NCI-H748 treated with DMSO at 0.1 percent for 48 hours (cell line): ENCODE measurements at places on chromosomes 16 and 17.

- no peak for DNase-seq
Measured at GRCh38 chr17:77926981-77927380, 31.5 kb upstream of the TNRC6C start.

DNA sequence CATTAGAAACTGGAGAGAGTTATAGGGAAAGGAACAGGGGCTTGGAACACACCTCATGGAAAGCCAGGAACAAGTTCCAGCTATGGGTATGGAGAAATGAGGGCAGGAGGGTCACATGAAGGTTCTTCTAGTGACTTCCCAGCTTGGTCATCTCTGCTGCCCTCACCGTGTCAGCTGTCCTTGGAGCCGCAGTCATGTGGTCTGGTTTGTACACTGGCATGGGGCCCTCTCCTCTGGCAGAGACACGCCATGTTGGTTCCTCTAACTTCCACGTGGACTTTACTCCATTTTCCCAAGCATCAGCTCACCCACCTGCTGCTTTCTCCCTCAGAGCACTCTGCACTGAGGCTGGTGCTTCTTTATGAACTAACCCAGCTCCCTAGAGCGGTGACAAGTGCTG lies 26.3 kb downstream of the MPG start:
- DNase-seq, result no peak

- DNase-seq, result peak; percentile 57
Measured at GRCh38 chr17:59366773-59367656, 35.6 kb downstream of the YPEL2 start.

DNA sequence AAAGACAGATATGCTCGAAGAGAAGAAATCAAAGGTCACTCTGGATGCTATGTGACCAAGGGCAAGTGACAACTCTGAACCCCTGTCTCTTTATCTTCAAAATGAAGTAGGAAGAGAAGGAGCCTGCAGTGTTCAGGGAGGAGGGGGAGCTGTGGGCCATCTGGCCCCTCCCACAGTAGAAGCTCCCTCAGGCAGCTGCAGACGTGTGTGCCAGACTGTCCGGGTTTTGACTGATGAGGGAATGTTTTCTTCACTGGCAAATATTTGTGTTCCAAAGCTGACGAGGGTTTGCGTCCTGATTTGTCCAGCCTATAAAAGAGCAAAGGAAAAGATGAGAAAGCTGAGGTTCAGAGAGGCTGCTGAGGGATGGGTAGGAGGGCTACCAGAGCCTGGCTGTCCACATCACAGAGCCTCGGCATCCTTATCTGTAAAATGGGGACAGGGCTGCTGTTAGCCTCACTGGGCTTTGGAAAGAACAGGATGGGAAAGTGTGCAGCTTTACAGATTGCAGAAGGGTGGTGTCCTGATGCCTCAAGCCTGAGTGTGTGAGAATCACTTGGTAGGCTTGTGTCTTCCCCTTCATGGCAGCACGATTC lies 1.8 kb upstream of the GINS2 start:
- no peak for DNase-seq

DNA sequence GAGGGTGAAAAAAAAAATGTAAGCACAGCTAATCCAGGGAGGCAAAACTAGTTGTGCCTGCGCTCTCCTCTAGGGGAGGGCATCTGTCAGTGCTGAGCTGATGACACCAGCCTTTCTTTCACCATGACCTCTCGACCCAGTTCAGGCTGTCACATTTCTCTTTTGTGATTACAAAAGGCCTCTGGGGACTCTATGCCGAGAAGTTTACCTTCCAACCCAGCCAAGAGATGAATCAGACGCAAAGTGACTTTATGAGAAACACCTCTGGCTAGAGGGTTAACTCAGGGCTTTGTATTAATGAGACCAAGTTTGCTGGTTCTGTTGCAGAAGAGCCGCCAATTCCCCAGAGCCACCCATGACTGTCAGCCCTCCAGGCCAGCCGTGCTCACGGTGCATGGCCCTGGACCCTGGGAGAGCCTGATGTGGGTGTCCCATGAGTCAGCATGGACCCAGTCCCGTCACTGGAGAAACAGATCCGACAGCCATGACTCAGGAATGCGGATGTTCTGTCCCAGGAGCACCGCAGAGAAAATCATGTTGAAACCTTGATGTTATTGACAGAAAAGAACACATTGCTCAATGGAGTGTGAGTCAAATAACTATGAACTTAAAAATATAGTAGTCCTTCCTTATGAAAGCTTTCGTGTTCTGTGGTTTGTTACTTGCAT lies 437.2 kb downstream of the HS3ST3B1 start:
- DNase-seq, result no peak

DNA sequence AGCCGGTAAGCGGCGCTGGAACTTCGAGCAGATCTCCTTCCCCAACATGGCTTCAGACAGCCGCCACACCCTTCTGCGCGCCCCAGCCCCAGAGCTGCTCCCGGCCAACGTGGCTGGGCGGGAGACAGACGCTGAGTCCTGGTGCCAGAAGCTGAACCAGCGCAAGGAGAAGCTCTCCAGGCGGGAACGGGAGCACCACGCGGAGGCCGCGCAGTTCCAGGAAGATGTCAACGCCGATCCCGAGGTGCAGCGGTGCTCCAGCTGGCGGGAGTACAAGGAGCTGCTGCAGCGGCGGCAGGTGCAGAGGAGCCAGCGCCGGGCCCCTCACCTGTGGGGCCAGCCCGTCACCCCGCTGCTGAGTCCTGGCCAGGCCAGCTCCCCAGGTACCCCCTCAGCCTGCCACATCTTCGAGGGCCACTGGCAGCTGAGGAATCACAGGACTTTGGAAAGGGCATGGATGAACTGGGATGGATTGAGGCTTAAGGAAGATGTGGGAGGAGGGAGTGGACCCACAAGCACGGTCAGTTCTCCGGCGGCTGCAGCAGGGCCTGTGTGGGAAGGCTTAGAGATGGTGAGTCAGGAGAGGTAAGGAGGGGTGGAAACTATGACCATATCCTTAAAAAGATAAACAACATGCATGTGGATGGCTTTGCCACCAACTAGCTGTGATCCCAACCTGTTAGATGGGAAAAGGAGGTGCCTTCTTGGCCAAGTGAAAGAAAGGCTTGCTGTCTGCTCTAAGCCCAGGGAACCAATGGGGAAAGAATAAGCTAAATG lies 3.4 kb upstream of the LLGL2 start:
- no peak for DNase-seq

GRCh38 chr17:17576772-17577234 lies 14.7 kb downstream of the PEMT start:
- no peak for DNase-seq

DNA sequence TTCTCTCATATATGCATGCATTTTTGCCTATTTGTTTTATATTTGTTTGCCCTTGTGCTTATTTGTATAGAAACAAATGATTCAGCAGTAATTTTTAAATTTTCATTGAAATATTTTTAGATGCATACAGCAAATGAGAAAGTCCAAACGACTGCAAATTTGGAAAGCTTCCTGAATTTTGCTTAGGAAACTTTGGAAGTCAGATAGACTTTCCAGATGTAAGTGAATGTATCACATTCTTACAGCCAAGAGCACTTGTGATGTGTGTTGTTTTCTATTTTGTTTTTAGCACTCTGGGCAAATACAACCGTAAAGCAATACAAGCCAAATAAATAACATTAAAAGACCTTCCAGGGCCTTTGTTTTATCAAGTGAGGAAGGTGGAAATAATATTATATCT lies 680.8 kb upstream of the CDH8 start:
- DNase-seq, result no peak

DNA sequence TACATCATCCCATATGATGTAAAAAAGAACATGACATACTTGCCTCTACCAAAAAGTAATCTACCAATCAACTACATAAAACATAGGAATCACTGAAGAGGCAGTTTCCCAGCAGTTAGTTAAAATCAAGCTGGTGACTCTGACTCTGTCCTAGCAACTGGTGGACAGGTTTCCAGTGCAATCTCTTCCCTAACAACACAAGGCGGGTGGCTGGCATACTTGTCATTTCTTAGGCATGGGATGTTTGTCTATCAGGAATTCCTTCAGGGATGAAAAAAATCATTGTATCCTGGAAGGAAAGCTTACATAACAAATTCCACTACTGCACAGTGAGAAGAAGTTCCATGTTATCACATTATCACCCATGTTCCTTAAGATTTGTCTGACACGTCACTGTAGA lies 50.9 kb downstream of the HELZ start:
- no peak for DNase-seq

- DNase-seq, result no peak
Measured at GRCh38 chr16:73951481-73951880, 345.1 kb upstream of the PSMD7 start.

DNA sequence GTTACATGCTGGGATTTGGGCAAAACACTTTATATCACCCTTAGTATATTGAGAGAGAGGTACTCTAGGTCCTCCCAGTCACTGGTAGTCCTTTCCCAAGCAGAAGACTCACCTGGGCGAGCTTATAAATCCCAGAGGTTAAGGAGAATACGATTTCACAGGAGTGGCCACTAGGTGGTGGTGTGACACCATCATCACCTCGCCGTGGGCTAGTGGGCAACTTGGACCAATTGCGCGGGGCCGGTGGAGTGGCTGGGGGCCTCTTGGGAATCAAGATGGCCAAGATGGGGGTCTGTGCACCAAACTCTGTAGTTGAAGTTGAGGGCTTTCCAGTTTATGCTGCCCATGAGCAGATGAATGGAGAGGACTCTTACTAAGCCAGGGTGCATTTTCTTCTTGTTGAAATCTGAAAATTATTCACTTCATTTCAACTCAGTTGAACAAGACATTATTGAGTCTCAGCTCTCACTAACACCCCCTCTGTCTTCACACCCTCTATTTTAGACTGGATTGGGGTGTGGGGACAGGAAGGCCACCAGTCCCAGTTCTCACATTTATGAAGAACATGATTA lies 38.2 kb upstream of the PIRT start:
- DNase-seq, result peak; percentile 29

DNA sequence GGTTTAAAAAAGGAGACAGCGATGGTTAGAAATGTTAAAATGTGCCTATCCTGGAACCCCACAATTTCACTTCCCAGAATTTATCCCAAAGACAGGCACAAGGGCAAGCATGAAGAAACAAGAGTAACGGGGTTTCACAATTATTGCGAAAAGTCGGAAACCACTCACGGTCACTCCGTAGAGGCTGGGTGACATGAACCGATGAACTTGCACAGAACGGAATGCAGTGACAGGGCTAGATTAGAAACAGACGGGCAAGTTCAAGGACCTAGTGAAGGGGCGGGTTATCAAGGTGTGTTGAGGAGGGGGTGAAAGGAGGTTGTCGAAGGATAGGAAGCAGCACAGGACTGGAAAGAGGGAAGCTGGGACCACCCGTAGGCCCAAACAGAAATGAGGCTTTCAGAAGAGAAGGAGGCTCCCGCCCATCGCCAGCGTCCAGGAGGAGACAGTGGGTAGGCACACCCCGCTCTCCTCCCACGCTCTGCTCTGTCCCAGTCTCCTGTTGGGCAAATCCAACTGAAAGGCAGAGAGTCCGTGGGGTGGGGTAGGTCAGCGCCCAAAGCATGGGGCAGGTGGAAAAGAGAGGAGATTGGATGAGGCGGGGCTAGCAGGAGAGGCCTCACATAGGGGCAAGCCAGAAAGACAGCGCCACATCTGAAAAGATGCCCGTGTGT lies 47.4 kb upstream of the JPH3 start:
- DNase-seq, result no peak

- DNase-seq, result no peak
Measured at GRCh38 chr17:17387498-17388362, 84.6 kb downstream of the NT5M start.

DNA sequence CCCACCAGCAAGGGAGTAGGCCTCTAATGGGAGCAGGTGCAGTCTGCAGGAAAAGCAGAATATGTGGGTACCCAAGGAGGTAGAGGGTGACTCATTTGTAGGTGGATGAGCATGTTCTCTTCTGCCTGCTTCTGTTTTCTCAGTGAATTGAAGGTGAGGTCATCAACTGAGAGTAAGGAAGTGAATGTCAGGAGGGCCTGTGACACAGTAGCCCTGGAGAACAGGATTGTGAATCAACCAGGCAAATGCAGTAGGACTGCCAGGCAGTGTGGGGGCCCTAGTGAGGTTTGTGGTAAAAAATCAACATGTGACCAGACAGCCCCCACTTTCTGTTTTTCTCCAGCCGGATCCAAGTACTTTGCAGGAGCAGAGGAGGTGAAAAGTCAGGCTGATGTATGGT lies 150.5 kb upstream of the SOX9 start:
- DNase-seq, result no peak

- no peak for DNase-seq
Measured at GRCh38 chr16:11547118-11547916, 39.4 kb downstream of the LITAF start.
